Esophagus squamous epithelium (tissue), 5 donors: ENCODE measurements at places on chromosomes 1 and 21. TPM values are rescaled to one million over a fixed set of nuclear protein-coding genes. Genes with fewer than 3 reads are reported as not detected.

ACTA1 gene
- 0.75 TPM for total RNA-seq

FCRL4 gene
- not detected for total RNA-seq

TMEM54 gene
- total RNA-seq = 255 TPM

CLIC6 gene
- 2.7 TPM for total RNA-seq

RASAL2 gene
- total RNA-seq = 26.1 TPM

PTCH2 gene
- 0.09 TPM for total RNA-seq

GNAT2 gene
- total RNA-seq = not detected

DCST1 gene
- total RNA-seq = not detected

CIART gene
- not detected for total RNA-seq
